Chondrocyte (in vitro differentiated cells): ENCODE measurements at places on chromosomes 12 and 14. TPM values are rescaled to one million over a fixed set of nuclear protein-coding genes. Genes with fewer than 3 reads are reported as not detected.

Gene C1RL
- 20.3 to 21.0 TPM (median 20.4 TPM) in 3 replicates for total RNA-seq

- peaks cover 11% of the 10 kb centered on the region for H3K27me3 ChIP-seq
- no peaks in the 10 kb centered on the region for H3K36me3 ChIP-seq
- H3K27ac ChIP-seq, result no peak overlapping the region
- H3K4me3 ChIP-seq, result no peak overlapping the region
- no peak for DNase-seq
Measured at GRCh38 chr12:72141381-72141780, 130.8 kb upstream of the TRHDE start.

DNA sequence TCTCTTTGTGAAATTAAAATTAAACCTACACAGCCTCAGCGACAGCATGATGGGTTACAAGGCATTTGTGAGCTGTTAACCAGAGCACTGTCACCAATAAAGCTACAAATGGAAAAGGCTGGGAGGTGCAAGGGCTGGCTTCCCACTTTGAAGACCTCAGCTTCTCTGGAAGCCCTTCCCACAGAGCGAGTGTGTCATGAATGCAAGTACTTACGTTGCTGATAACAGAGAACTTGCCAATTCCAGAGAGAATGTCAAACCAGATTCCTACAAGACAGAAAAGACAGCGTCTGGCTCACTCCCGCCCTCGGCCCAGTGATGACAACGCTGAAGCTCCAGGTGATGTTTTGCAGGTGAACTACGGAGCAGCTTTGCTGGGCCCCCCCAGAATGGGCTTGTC is 145.8 kb downstream of the NTF3 start:
- no peaks in the 10 kb centered on the region for H3K27me3 ChIP-seq
- no peak overlapping the region for H3K27ac ChIP-seq
- peaks cover 22% of the 10 kb centered on the region for H3K4me1 ChIP-seq
- H3K36me3 ChIP-seq, result no peaks in the 10 kb centered on the region

Gene SERPINA10
- not detected in 3 replicates for total RNA-seq

Gene NPFF
- total RNA-seq, result 0.92 TPM in 1 of 3 replicates, not detected in the others

GRCh38 chr14:33363682-33364081 is 425.0 kb downstream of the NPAS3 start:
- H3K4me1 ChIP-seq, result peaks cover 12% of the 10 kb centered on the region
- no peak overlapping the region for H3K4me3 ChIP-seq
- DNase-seq, result no peak
- H3K36me3 ChIP-seq, result no peaks in the 10 kb centered on the region
- H3K27me3 ChIP-seq, result no peaks in the 10 kb centered on the region

Gene ACOT4
- total RNA-seq, result 1.4 to 4.3 TPM (median 4.0 TPM) in 3 replicates

DNA sequence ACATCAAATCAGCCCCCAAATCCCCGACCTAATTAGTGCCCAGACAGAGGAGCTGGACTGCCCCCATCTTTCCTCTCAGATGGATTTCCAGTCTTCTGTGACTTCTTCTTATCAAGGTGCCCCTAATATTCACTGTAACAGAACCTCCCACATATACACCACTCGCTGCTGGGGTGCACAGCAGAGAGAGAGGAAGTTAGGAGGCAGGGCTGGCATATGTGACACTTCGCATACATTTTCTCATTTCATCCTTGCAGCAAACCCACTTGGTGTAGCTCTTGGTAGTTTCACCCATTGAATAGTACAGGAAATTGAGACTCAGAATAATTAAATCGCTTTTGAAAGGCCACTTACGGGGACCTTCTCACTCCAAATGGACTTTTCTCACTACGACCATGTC is 56.5 kb upstream of the CCND2 start:
- H3K27ac ChIP-seq, result no peak overlapping the region
- H3K4me1 ChIP-seq, result peaks cover 8% of the 10 kb centered on the region
- peaks cover 57% of the 10 kb centered on the region for H3K27me3 ChIP-seq
- no peak overlapping the region for H3K4me3 ChIP-seq
- DNase-seq, result no peak
- no peaks in the 10 kb centered on the region for H3K36me3 ChIP-seq

DNA sequence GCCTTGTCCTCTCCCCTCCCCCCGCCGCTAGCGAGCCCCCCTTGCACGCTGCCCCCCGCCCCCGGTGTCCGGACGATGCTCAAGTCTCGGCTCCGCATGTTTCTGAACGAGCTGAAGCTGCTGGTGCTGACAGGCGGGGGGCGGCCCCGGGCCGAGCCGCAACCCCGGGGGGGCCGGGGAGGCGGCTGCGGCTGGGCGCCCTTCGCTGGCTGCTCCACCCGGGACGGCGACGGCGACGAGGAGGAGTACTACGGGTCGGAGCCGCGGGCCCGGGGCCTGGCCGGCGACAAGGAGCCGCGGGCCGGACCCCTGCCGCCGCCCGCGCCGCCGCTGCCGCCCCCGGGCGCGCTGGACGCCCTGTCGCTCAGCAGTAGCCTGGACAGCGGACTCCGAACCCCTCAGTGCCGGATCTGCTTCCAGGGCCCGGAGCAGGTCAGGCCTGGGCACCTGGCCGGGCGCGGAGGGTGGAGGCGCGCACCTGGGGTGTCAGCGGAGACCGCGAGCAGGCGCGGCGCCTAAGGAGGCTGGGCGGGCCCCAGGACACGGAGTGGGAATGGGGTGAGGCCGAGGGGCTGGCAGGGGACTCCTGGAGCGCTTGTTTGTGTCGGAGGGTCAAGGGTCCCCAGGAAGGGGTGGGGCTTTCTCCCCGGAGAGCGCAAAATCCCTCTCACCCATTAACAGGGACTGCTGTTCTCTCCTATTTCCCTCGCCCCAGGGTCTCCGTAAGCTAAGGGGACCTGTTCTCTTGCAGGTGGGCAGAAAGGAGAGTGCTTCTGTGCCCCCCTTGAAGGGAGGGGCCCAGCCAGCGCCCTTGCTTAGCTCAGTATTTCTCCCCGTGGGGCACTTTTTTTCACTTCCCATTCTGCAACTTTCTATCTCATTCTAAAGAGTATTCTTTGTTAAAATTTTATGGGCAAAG is 810 bp downstream of the MARCHF9 start:
- no peak overlapping the region for H3K27ac ChIP-seq
- peaks cover 37% of the 10 kb centered on the region for H3K4me1 ChIP-seq
- H3K27me3 ChIP-seq, result no peaks in the 10 kb centered on the region
- H3K4me3 ChIP-seq, result peak overlapping the region; percentile 70
- no peak for DNase-seq

Gene KRT72
- total RNA-seq, result not detected in 3 replicates

Gene PLEKHD1
- total RNA-seq, result 0.08 to 0.15 TPM (median 0.10 TPM) in 3 replicates

Gene FBXO21
- 28.5 to 39.2 TPM (median 29.3 TPM) in 3 replicates for total RNA-seq

GRCh38 chr12:92036771-92037453 is 108.7 kb downstream of the BTG1 start:
- peaks cover 35% of the 10 kb centered on the region for H3K4me1 ChIP-seq
- H3K4me3 ChIP-seq, result no peak overlapping the region
- H3K36me3 ChIP-seq, result no peaks in the 10 kb centered on the region
- H3K27me3 ChIP-seq, result no peaks in the 10 kb centered on the region
- no peak overlapping the region for H3K27ac ChIP-seq
- no peak for DNase-seq

Gene HOXC12
- not detected in 3 replicates for total RNA-seq

- no peak for DNase-seq
- no peak overlapping the region for H3K27ac ChIP-seq
- H3K27me3 ChIP-seq, result peaks cover 50% of the 10 kb centered on the region
Measured at GRCh38 chr12:113971392-113971791, 5.3 kb upstream of the RBM19 start.

Gene GZMB
- total RNA-seq, result not detected in 3 replicates

- H3K4me3 ChIP-seq, result peak within 1 kb of the TSS; percentile 86
- H3K27ac ChIP-seq, result peak within 1 kb of the TSS; percentile 92
- peaks cover 26% of the 10 kb centered on the region for H3K4me1 ChIP-seq
- H3K36me3 ChIP-seq, result peaks cover 1% of the 10 kb centered on the region
Measured at GRCh38 chr12:6470375-6471163, at the start of gene VAMP1. TSS of gene VAMP1 (minus strand) at chr12:6470677. CDS start at chr12:6470531, 146 bp downstream.

Gene TC2N
- 9.1 to 14.4 TPM (median 11.2 TPM) in 3 replicates for total RNA-seq

DNA sequence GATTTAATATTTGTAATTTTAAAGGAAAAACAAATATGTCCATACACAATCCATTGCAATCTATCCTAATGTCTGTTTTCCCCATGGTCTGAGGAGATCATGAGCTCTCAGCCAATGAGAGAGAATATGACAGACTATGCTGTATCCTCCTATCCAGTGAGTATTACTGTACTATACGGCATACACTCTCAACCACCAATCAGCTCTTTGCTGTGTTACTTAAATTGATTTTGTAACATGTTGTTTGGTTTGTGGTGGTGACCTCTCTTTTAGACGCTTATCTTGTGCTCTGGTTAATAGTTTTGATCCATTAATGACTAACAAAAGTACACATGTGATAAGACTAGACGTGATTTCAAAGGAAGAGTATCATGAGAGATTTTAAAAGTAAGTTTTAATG is 231.5 kb upstream of the FOXN3 start:
- no peaks in the 10 kb centered on the region for H3K36me3 ChIP-seq
- no peak overlapping the region for H3K27ac ChIP-seq
- no peaks in the 10 kb centered on the region for H3K27me3 ChIP-seq

Gene VWF
- 0.05 to 0.08 TPM (median 0.07 TPM) in 3 replicates for total RNA-seq

- no peak overlapping the region for H3K4me3 ChIP-seq
- no peak overlapping the region for H3K27ac ChIP-seq
- H3K4me1 ChIP-seq, result no peaks in the 10 kb centered on the region
- no peak for DNase-seq
Measured at GRCh38 chr14:55245657-55246268, 25.5 kb upstream of the FBXO34 start.

DNA sequence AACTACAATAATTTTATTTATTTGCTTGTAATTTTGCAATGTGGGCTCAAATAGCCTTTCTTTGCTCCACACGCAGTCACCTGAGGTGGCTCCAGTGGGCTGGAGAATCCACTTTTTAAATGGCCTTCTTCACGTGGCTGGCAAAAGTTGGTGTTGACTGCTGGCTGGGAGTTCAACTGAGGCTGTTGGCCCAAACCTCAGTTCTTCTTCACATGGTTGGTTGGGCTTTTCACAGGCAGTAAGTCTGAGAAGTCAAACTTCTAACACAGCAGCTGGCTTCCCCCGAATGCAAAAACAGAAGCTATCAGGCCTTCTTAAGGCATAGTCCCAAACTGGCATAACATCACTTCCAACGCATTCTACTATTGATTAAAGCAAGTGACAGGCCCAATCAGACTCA is 2.1 kb upstream of the OXA1L start:
- no peak for DNase-seq
- peak overlapping the region; percentile 19 for H3K27ac ChIP-seq
- peaks cover 16% of the 10 kb centered on the region for H3K36me3 ChIP-seq
- H3K4me1 ChIP-seq, result peaks cover 38% of the 10 kb centered on the region
- no peak overlapping the region for H3K4me3 ChIP-seq

DNA sequence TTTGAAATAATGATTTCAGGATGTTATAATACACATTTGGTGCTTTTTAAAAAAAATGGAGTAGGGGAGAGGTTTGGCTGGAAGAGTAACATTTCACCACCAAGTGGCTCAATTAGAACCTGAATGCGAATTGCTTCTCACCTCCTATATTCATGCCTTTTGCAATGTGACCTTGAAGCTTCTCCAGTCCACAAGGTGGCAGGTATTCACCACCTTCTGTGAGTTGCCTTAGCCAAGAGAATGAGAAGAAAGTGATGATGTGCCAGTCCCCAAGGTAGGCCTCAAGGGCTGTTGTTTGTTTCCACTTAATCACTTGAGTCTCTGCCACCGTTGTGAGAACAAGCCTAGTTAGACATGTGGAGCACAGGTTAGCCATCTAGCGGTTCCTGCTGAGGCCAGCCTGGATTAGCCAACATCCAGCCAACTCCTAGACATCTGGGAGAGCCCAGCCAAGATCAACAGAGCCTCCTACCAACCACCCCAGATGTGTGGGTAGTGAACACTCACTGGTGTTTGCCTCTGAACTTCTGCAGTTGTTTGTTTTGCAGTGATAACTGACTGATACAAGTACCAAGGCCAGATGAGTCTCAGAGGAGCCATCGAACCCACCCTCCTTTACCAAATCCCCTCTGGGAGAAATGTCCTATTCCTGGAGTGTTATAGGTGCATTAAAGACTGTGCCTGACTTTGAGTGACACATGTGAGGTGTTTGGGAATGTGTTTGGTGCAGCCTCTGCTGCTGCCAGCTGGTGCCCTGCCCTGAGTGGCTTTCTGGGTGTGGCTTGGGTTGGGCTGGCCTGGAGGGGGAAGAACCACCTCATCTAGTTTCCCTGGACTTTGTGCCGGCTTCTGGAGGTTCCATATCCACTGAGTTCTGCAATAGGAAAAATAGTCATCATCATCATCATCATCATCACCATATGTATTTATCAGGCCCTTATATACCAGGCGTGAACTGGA is 132.5 kb upstream of the RFLNA start:
- no peak overlapping the region for H3K27ac ChIP-seq
- H3K27me3 ChIP-seq, result peaks cover 5% of the 10 kb centered on the region
- DNase-seq, result no peak
- peaks cover 14% of the 10 kb centered on the region for H3K4me1 ChIP-seq

GRCh38 chr12:24977060-24977459 is 28.2 kb upstream of the BCAT1 start:
- H3K36me3 ChIP-seq, result peaks cover 1% of the 10 kb centered on the region
- DNase-seq, result no peak
- no peak overlapping the region for H3K4me3 ChIP-seq
- H3K27ac ChIP-seq, result no peak overlapping the region

DNA sequence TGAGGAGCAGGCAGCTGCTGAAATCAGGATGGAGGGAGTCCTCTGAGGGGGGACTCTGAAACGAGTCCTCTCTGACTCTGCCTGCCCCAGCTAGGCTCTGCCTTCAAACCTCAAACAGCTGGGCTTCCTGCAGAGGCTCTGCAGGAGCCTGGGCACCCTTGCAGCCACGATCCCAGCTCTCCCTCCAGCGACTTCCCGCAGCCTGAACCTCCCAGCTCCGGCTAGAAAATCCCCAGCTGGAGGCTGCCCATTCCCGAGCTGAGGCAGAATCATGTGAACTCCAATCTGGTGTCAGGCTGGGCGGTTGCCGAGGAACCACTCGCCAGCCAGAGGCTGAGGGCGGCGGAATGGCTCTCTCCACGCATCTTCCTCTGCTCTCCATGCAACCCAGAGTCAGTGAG is at the start of gene GPR68:
Gene GPR68 (minus strand): TSS at position 204 of the 401 bp plus-strand sequence. CDS start 9,654 bp downstream, outside the sequence.
- peaks cover 22% of the 10 kb centered on the region for H3K4me1 ChIP-seq
- peak within 1 kb of the TSS; percentile 6 for H3K4me3 ChIP-seq
- no peaks in the 10 kb centered on the region for H3K27me3 ChIP-seq
- H3K36me3 ChIP-seq, result no peaks in the 10 kb centered on the region
- DNase-seq, result no peak

Gene PDZRN4
- total RNA-seq, result 0.15 to 0.25 TPM (median 0.17 TPM) in 3 replicates

DNA sequence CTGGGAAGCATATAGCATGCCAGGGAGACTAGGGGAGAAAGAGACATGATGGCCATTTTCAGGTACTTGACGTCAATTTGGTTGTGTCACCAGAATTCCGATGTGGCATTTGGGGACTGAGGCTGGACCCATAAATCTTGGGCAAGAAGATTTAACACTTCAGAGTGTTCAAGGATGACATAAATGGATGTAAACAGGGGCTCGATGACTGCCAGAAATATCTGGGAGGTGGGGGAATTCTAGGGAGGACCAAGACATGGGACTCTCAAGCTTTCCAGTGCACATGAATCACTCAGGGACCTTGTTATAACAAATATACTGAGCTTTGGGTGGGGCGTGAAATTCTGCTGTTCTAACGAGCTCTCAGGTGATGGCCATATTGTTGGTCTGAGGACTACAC is 17.8 kb downstream of the HAL start:
- H3K4me1 ChIP-seq, result no peaks in the 10 kb centered on the region
- DNase-seq, result no peak
- H3K27ac ChIP-seq, result no peak overlapping the region

Gene RTN1
- total RNA-seq, result 0.32 to 0.44 TPM (median 0.34 TPM) in 3 replicates
